Activated naive CD8-positive, alpha-beta T cell treated with anti-CD3 and anti-CD28 coated beads, Interleukin-2, amount 10 ng/mL, durations not matched to agents 7 days and 5 days (primary cell): ENCODE measurements at places on chromosomes 7 and 10. TPM values are rescaled to one million over a fixed set of nuclear protein-coding genes. Genes with fewer than 3 reads are reported as not detected.

The CLEC2L gene
- total RNA-seq: not detected

The PON2 gene
- total RNA-seq: 6.5 TPM

The FOXI2 gene
- not detected for total RNA-seq

The FAM25G gene
- total RNA-seq: not detected

The LRIT1 gene
- not detected for total RNA-seq

The SLC26A3 gene
- total RNA-seq: not detected

The ARHGAP12 gene
- total RNA-seq: 15.0 TPM

The DNAJC1 gene
- 22.3 TPM for total RNA-seq

The TEX47 gene
- total RNA-seq: not detected

The MOGAT3 gene
- not detected for total RNA-seq

The DNAJC12 gene
- total RNA-seq: 3.6 TPM

The CPXM2 gene
- total RNA-seq: not detected

The CBLL1 gene
- 57.0 TPM for total RNA-seq

- DNase-seq: no peak
Observed at GRCh38 chr7:158837790-158838637, 8.7 kb upstream of the ESYT2 start.

GRCh38 chr10:102434394-102435132 is 2.2 kb upstream of the CUEDC2 start:
- no peak for DNase-seq

DNA sequence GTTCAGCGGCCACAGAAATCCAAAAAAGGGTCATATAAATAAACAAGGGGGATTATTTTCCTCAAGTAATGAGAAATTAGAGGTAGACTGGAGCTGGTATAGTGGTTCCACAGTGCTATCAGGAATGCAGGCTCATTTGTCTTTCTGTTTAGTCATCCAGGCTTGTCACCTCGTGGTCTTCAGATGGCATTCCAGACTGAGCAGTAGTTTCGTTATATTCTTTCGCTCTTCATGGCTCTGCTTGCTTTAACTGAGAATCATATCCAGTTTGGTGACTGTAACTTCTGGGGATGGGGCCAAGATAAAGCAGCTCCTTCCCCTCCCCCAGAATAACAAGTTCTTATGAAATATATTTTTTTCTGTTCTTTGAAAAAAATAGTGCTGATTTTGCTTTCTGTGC is 9.5 kb downstream of the ANKIB1 start:
- DNase-seq: no peak

DNA sequence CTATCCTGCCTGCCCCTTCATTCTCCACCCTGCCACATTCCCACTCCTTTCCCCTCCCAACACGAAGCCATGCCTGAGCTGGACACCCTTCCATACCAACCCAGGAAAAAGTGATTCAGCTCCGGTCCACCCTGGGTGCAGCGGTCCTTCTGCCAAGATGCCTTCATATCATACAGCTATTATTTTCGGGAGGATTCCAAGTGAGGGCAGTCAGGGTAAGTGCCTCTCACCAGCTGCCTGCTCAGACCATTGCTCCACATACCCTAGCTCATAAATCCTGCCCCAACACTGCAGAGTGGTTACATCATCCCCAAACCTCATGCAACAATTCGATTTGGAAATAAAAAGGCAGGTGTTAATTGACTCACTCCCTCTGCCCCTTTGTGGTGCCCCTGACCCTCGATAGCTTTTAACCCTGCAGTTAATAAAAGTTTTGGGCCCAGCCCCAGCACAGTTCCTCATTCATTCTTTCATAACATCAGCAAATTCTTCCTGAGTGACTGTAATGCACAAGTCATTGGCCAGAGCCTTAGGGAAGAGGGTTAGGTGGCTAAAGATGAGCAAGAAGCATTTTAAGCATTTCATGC is 42.6 kb downstream of the ZNF503 start:
- no peak for DNase-seq

DNA sequence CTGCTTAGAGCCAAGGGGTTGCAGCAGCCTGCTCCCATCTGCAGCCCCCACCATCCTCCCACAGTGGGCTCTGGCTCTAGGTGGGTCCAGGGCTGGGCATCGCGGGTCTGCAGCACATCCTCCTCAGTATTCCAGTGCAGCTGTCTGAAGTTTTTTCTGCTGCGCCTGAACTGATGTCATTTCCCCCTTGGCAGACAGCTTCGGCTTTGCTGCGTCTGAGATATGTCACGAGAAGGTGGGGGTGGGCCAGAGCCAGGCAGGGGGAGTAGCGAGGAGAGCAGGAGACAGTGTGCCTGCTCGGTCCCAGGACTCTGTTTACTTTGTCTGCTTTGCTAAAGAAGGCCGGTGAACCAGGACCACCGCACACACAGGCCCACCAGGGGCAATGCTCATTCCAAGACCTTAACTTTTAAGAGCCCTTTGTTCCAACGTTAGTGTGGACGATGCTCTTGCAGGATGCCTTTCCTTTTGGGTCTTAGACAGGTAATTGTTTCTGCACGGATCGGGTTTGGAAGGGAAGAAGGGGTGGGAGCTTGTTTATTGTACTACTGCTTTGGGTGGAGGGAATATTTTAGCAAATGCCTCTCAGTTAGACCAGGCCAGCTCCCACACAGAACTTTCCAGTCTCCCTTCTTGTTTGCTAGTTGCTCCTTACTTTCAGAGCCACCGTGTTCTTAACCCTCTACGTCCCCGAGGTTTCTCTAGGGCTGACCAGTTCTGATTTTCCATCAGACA is 32.4 kb downstream of the WBP1L start:
- DNase-seq: no peak

GRCh38 chr7:36278069-36278619 is 111.5 kb upstream of the ANLN start:
- DNase-seq: no peak

GRCh38 chr10:91887272-91888076 is 21.8 kb downstream of the FGFBP3 start:
- DNase-seq: peak; percentile 40

GRCh38 chr10:49287689-49288340 is 11.2 kb upstream of the C10orf71 start:
- DNase-seq: no peak

DNA sequence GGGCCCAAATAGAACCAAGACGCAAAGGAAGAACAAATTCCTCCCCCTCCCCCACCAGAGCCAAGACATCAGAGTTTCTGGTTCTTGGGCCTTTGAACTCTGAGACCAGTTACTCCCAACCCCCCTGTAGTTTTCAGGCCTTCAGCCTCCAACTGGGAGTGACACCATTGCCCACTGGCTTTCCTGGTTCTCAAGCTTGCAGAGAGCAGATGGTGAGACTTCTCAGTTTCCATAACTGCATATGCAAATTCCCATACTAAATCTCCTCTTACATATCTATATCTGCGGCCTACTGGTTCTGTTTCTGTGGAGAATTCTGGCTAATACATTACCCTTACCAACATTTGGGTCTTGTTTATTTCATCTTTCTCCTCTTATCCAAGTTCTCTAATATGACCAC is 762.9 kb downstream of the GRM8 start:
- no peak for DNase-seq

GRCh38 chr7:11625669-11626068 is 206.3 kb downstream of the THSD7A start:
- no peak for DNase-seq

DNA sequence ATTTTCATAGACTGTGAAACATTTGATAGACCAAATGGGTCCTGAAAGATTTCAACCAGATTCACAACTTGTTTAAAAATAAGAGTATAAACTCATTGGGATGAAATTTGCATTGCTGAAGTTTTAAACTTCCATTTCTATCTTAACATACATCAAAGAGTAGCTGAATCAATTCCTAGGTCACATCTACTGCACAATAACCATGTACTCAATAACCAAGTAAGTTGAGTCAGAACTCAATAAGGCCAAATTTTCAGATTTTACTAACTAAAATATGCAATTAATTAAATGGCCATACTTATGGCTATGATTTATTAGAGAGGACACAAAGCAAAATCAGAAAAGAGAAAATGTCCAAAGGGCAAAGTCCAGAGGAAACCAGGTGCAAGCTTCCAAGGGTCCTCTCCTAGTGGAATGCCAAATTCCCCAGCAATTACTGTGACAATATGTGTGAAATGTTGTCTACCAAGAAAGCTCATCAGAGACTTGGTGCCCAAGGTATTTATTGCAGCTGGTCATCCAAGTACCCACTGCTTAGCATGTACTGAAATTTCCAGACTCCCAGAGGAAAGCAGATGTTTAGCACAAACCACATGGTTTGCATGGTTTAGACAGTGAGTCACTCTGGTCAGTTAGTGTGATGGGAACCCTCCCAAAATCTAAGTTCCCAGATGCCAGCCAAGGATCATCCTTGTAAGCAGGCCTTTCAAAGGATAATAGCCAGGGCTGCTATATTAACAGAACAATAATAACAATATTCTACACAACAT is 238.9 kb downstream of the IPMK start:
- DNase-seq: no peak

DNA sequence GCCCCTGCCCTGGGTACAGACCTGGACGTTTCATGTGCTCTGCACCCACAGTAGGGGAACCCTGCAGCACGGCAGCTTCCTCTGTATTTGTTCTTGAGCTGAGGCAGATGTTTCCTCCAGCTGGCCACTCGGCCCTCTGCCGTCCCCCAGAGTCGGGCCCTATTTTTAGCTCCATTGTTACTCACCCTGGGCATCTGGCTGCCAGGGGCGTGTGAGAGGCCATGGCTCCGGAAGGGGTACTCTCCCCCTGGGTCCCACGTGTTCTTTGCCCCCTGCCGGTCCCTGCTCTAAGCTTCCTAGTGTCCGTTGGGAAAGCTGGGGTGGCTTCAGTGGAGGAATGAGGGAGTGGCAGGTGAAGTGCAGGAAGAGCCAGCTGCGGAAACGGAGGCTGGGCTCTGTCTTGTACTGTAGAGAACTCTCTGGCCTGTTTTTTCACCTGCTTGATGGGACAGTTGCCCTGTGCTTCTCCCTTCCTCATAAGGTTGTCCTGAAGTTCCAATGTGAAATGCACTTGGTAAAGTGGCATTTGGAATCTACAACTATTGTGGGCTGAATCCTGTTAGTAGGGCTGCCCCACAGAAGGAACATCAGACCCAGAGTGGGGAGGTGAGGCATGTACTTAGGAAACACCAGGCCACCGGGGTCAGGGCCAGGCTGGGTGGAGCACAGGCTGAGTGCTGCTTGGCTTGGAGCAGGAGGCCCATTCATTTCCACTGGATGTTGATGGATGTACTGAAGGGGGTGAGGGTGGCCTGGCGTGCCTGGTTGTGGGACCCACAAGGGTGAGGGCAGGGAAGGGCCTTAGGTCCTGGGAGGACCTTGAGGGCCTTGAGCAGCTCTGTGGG is 30.6 kb downstream of the PALD1 start:
- DNase-seq: no peak

GRCh38 chr10:13039761-13040160 is 38.2 kb upstream of the CCDC3 start:
- DNase-seq: no peak
